ENCODE measurements at places on chromosomes 7 and 10.
A peak's percentile ranks its signal among the peaks of the same experiment; 100 is the strongest.

GRCh38 chr7:131627735-131628190, 71.3 kb upstream of the PODXL start:
- DNase-seq = no peak

DNA sequence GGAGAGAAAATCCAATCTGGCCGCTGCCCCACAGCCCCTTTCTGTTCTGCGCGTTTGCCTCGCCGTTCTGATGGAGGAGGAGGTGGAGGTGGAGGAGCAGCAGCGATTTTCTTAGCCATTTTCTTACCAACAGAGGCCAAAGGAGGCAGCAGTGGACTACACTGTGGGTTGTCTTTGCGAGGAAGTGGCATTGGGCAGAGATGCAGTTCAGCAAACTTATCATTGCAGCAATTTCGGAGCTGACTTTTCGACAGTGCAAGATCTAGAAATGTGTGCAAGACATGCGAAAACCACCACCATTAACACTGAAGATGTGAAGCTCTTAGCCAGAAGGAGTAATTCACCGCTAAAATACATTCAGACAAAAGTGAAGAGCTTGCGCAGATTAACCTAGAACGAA, 1.9 kb upstream of the ARL4A start:
- DNase-seq = peak; percentile 68

DNA sequence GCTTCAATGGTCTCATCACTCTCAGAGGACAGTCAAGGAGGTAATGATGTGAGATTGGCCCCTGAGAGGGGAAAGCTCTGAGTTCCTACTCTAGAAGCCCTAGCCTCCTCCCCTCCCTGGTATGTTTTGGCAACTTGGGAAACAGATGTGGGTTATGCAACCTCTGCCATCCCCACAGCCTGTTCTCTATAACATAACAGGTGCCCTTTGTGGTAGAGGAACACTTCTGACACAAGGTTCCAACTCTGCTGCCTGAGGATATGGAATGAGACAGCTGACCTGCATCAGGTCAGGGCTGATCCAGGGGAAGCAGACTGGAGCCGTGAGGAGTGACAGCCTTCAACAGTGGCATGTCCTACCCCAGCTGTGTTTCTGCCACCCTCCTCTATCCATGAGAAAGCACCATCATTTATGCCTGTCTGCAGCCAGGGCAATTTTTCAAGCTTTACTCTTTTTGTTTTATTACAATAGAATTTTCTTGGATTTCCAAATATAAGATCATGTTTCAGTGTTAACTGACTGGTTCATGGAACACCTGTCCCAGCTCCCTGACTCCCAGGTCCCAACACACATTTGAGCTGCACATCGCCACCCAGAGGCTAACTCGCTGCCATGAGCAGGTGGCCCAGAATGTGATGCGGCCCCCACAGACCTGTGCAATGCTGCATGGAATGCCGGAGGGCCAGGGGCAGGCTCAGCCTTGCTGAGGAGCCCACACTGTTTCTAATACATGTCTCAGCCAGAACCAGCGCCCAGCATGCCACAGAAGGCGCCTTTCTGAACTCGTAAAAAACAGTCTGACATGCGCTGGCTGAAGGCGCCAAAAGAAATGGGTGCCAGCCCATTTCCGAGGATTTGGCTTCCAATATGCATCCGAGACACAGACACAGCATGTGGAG, 124.8 kb upstream of the CHST15 start:
- DNase-seq = peak; percentile 20

DNA sequence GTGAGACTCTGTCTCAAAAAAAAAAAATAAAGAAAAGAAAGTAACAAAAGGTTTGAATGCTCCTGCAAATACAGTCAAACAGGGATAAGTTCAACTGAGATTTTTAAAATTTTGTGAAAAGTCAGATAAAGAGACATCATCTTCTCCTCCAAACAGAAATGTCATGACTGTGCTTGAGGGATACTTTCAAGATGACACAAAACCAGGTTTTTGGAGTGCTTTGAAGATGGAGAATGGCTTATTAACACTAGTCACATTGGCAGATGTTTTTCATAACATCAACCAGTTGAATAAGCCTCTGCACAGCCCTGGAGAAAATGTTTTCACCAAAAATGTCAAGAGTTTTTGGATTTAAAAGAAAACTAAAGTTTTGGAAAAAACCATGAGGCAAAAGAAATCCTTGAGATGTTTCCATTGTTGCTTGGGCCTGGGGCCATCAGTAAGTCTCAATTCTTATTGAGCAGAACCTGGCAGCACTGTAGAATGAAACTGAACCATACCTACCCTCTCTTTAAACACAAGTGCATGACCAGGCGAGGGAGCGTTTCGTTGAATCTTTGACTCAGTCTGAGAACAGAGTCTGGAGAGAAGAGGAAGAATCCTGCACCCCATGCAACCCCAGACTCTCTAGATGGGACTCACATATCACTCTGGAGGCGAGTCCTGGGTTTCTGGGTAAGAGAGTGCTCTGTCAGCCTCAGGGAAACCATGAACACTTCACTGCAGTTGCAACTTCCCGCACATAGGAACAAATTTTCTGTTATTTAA, 37.4 kb upstream of the PRKCQ start:
- DNase-seq = no peak

DNA sequence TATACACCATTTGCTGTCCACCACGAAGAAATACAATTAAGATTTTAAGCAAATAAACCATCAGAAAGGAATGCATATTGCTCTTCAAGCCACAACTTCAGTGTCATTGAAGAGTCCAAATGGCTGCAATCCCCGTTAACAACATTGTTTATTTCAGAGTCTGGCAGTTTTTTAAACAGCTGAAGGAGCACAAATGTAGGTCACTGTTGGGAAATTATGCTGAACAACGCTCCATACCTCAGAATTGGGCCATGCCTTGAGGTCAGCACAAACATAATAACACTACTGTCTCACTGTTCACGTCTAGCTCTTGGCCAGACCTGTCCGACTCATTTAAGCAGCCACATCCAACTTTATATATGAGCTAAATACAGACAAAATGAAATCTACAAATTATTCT, 453.9 kb upstream of the GHITM start:
- DNase-seq = no peak

DNA sequence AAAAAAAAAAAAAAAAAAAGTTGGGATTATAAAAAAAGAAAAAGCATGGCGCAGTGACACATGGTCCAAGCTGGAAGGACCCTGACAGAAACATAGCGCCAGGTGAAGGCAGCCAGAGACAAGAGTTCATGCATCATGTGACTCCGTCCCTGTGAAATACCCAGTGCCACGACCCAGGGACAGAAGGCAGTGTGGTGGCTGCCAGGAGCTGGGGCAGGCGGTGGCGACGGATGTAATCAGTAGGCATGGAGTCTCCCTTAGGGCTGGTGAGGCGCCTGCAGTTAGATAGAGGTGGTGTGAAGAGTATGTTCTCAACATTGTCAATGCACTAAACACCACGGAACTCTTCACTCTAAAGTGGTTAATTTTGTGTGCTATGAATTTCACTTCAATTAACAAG, 43.9 kb downstream of the STK32C start:
- DNase-seq = no peak

DNA sequence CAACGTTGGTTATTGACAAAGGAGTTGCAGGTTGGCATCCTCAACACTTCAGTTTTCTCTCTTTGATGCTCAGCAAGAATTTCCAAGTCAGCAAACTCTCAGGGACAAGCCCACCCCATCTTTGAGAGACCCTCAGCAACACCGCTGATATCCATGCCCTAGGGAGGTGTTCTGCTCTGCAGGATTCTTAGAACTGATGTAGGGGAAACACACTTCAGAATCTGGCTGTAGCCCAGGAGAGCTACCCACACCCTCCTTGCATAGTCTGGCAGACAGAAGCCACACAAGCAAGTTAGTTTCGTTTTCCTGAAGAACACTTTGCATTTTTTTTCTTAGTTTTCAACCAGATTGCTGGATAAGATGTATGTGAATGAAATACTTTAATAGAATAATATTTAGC, 822 bp downstream of the SAMD9L start:
- no peak for DNase-seq

Data from iPS DF 6.9 (cell line).